ENCODE measurements at places on chromosomes 6 and 20.

- DNase-seq: no peak
Measured at GRCh38 chr6:80460257-80460865, 353.9 kb downstream of the BCKDHB start.

GRCh38 chr6:68637071-68637470 lies 2.0 kb downstream of the ADGRB3 start:
- no peak for DNase-seq

DNA sequence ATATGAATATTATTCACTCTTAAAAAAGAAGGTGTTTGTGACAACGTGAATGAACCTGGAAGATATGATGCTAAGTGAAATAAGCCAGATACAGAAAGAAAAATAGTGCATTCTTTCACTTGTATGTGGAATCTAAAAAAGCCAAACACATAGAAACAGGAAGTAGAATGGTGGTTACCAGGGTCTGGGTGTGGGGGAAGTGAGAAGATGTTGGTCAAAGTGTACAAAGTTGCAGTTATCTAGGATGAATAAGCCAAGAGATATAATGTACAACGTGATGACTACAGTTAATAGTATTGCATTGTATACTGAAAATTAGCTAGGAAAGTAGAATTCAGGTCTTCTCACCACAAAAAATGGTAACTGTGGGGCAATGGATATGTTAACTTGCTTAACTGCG lies 151.1 kb upstream of the HCRTR2 start:
- DNase-seq: no peak

- no peak for DNase-seq
Measured at GRCh38 chr20:9144643-9145042, 75.8 kb downstream of the PLCB4 start.

DNA sequence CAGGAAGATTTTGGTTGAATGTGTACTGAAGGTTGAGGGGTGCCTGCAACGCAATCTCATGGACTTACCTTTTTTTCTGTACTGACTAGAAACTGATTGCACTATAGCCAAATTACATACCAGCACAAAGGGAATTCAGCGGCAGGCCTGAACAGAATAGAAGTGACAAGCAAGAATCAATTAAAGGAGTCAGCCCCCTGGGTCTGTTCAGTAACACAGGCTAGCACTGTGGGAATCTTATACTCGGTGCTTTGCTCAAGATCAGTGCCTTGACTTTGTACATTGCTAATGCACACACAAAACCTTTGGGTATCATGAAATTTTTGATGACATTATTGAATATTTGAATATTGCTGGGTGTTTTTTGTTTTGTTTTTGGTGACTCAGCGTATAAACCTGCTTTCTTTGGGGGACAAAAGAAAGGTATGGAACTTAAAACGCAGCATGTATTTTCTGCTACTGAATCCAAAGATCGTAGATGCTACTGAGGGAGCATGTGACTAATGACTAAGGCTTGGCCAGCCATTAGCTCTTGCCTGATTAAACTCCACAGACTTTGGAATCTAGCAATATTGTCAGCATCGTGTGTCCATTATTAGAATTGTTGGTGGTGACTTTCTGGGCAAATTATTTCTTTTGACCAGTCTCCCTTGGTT lies 236.6 kb downstream of the ARID1B start:
- DNase-seq: peak; percentile 81

- DNase-seq: no peak
Measured at GRCh38 chr6:146526192-146526591, 17.4 kb upstream of the RAB32 start.

GRCh38 chr20:10447028-10447427 lies 11.9 kb downstream of the SLX4IP start:
- peak; percentile 32 for DNase-seq

GRCh38 chr6:99393698-99394531 lies at the start of gene COQ3:
Gene COQ3, minus strand, starts transcription at chr6:99394195. Its CDS starts 16 bp downstream, at chr6:99394179.
- peak; percentile 95 for DNase-seq

- no peak for DNase-seq
Measured at GRCh38 chr20:10634211-10634610, 39.6 kb downstream of the JAG1 start.

DNA sequence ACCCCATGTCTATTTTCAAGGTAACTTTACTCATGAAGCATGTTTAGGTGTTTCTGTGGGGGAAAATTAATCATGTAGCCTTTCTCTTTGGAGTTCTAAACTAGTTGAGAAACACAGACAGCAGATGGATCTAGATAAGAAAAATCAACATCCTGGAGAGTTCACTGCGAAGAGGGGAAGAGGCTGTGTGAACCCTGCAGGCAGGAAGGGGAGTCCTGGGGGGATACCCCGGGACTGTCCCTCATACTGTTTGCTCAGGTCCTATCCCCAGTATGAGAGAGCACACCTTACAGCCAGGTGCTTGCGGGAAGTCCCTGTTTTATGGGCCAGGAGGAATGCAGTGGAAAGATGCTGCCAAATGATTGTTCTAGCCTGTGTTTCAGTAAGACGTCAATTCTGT lies 32.7 kb downstream of the CHMP4B start:
- DNase-seq: no peak

DNA sequence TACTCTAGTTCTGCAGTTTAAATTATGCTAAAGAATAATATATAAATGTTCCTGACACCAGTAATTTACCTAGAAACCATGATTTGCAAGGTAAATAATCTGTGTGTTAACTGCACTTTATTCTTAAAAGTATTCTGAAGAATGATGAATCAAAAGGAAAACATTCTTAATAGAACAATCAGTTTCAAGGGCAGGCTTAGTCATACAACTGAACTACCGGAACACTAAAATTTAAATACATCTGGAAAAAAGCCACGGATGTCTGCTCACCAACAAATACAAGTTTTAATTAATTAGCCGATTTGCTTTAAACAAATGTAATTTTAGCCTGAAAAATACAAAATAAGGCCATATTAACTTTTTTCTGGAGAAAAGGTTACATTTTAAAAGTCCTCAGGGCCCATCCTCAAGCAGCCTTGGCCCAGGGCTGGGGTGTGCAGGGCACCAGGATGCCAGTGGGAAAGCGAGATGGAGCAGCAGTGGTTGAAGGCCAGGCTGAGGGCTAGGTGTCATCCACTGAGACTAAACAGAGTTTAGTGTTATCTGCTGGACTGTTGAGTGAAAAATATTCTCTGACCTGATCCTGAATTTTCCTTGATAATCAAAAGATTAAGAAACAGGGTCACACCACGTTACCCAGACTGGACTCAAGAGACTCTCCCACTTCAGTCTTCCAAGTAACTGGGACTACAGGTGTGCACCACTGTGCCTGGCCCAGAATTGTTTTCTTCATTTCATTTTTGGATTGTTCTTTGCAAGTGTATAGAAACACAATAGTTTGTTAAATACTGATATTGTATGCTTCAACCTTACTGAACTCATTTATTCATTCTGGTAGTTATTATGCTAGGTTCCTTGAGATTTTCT lies 88.2 kb upstream of the DST start:
- DNase-seq: no peak

- DNase-seq: no peak
Measured at GRCh38 chr20:56552911-56553629, 20.0 kb downstream of the FAM209B start.

GRCh38 chr20:62971950-62972844 lies 19.7 kb downstream of the SLC17A9 start:
- peak; percentile 94 for DNase-seq

DNA sequence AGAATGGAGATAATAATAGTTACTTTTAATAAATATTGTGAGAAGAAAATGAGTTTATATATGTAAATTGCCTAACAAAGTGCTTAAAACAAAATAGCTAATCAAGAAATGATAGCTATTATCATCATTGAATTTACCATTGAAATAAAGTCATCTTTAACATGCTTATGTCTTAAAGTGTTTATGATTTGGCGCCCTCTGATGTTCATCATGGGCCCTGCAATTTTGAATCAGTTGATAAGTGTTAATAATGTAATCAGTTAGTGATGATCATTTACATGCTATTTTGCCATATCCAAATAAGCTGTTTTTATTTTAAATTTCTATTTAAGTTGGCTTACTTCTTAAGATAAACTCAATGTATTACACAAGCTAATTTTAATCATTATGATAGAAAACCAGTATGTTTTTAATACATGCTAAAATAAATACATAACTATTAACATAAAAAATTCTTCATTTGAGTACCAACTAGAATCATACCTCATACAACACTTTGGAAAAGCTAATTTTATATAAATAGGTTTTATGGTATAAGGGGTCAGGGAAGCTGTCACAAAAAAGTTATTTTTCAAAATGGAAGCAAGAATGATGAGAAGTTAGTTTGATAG lies 39.2 kb upstream of the TPD52L1 start:
- peak; percentile 74 for DNase-seq

GRCh38 chr20:32967961-32968457 lies 36.2 kb downstream of the SUN5 start:
- no peak for DNase-seq

- no peak for DNase-seq
Measured at GRCh38 chr6:119318730-119319129, 30.8 kb downstream of the MAN1A1 start.

DNA sequence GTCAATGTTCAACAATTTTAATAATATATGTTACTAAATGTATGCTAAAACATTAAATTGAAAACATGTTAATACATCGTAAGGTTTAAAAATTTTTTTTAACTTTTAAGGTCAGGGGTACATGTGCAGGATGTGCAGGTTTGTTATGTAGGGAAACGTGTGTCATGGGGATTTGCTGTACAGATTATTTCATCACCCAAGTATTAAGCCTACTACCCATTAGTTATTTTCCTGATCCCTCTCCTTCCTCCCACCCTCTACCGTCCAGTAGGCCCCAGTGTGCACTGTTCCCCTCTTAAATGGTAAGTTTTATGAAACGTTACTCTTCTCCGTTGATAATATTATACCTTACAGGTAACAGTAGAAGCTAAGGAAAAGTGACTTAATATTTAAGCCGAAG lies 15.8 kb downstream of the PDE7B start:
- DNase-seq: no peak

GRCh38 chr6:85449818-85450759 lies at the start of gene NT5E:
Gene NT5E, plus strand, starts transcription at chr6:85450083. Its CDS starts 57 bp downstream, at chr6:85450140.
- DNase-seq: peak; percentile 84

GRCh38 chr6:141704151-141704550 lies 428.6 kb upstream of the GJE1 start:
- DNase-seq: no peak

GRCh38 chr6:125983246-125983945 lies 2.9 kb upstream of the TRMT11 start:
- no peak for DNase-seq

- DNase-seq: no peak
Measured at GRCh38 chr6:138774370-138774769, 801 bp downstream of the CCDC28A start.

DNA sequence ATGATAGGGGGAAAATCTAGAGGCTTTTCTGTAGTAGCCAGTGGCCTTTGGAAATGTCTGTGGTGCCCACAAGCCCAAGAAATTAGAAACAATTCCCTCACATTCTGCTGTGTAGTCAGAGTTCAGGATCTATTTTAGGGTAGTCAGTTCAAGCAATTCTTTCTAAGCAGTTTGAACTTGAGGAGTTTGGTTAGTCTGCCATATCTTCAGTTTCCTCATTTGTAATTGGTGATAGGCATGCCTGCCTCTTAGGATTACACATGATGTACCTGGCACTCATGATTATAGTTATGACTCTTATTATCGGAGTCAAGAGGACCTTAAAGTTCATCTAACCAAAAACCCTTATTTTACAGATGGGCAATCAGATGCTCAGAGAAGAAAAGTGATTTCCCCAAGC lies 21.2 kb upstream of the MEP1A start:
- no peak for DNase-seq

DNA sequence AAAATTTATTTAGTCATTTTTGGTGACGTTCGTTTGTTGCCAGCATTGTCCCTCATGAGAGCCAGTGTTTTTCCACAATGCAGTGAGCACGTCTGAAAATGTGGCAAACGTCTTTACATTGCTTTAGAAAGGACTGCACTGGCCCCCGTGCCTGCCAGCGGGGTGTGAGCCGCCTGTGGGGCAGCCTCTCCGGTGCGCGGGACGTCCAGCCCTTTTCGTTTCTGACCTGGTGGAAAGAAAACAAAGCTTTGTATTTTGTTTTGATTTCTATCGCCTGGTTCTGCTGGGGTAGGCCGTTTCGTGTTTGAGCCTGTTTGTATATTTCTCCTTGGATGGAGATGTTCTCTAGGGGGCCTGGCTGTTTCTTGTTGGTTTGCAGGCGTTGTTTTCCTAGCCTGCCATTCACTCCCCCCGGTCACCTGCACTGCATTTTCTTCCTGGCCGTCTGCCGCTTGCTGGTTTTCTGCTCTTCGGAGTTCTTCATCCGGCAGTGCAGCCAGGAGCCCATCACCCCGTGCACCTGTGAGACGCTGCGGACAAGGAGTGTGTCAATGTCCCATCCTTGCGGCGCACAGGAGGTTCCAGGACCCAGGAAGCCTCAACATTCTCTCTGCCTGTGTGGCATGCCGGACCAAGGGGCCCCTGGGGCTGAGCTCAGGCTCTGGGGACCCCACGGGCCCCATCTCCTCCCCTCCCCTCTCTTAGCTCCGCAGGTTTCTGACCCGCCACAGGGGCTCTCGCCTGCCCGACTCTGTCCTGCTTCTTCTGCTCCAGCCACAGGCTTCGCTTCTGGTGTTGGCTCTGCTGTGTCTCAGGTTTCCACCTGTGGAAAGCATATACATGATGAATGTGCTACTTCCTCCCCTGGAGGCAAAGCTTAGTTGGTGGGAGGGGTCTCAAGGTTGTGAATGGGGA lies 100.5 kb downstream of the CDH4 start:
- DNase-seq: peak; percentile 43

GRCh38 chr6:53894091-53894490 lies 99.3 kb downstream of the LRRC1 start:
- peak; percentile 27 for DNase-seq

DNA sequence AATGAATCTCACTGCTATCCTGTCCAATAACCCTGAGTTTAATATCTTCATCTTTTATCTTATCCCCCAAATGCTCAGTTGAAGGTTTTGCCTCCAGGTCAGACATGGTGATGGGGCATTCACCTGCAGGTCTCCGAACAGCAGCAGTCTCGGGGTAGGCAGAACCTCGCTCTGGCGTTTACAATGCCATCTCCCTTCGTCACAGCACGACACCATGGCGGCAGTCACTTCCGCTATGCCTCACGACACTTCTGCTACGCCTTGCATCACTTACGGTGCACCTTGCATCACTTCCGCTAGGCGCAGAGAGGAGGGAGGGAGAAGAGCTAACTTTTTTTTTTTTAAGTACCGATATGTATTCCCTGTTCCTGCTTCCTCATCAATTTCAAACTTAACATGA lies 194.9 kb downstream of the BCAS1 start:
- DNase-seq: no peak

- no peak for DNase-seq
Measured at GRCh38 chr6:72890233-72890632, 268.4 kb downstream of the KCNQ5 start.

Measured in eye (tissue), 1 donor.